ENCODE measurements at places on chromosomes 2 and 18. TPM values are rescaled to one million over a fixed set of nuclear protein-coding genes. Genes with fewer than 3 reads are reported as not detected.

The VIT gene
- total RNA-seq: 0.76 TPM

The MC5R gene
- not detected for total RNA-seq

The NEMP2 gene
- 6.2 TPM for total RNA-seq

The C2orf78 gene
- total RNA-seq: not detected
